Effector CD4-positive, alpha-beta T cell (primary cell): ENCODE measurements at places on chromosomes 11 and 22.

DNA sequence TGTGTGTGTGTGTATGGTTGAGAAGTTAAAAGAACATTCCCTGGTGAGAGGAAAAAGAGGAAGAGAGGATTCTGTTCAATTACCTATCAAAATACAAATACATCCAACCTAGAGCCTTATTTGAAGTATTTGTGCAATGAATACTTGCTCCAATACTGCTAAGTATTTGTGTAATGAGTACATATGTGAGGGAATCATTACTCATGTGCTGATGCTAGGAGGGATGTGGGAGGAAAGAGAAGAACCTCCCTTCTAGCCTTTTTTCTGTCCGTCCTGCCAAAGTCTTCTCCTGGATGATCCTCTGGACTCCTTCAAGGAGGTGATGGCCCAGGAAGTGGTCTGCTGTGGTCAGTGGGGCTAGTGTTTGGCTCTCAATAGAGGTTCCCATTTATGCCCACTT, 36.0 kb upstream of the ACCSL start:
- DNase-seq, result no peak

DNA sequence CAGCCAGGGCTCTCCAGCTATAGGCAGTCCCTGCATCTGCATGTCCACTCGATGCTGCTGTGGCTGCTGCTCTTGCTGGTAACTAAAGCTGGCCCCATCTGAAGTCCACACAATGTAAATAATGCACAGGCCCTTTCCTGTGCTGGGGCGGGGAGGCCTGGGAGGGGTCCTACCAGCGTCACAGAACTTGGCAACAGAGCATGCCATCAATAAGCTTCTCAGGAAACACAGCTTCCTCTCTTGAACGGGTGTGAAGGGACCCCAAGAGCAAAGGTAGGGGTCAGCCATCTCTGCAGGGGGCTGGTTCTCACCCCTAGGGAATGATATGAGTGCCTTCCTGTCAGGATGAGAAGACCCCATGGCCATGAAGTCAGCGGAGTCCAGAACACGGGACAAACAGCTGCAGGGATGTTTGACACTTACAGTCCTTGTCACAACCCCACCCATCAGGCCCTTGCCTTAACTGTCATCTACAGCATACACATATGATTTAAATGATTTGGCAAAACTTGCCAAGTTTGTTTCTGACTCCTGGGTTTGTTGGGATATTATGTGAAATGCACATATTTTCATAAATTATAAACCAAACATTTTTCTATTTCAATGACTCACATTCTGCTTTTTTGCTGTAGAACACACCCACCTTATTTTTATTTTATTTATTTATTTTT, 39.1 kb upstream of the LYVE1 start:
- DNase-seq, result no peak

DNA sequence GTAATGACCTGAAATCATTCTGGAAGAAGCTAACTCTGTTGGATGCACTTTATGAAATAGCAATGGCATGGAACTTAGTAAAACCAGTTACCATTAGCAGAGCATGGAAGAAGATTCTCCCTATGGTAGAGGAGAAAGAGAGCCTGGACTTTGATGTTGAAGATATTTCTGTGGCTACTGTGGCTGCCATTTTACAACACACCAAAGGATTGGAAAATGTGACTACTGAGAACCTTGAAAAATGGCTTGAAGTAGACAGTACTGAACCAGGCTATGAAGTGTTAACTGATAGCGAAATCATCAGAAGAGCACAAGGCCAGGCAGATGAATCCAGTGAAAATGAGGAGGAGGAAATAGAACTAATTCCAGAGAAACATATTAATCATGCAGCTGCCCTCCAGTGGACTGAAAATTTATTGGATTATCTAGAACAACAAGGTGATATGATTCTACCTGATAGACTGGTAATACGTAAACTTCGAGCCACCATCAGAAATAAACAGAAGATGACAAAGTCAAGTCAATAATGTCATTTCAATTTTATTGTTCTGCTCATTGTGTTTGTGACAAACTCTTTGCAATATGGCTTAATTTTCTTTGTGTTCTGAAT, 2.0 kb downstream of the JRKL start:
- DNase-seq, result no peak

GRCh38 chr11:82047200-82047599, 686.5 kb downstream of the FAM181B start:
- no peak for DNase-seq

DNA sequence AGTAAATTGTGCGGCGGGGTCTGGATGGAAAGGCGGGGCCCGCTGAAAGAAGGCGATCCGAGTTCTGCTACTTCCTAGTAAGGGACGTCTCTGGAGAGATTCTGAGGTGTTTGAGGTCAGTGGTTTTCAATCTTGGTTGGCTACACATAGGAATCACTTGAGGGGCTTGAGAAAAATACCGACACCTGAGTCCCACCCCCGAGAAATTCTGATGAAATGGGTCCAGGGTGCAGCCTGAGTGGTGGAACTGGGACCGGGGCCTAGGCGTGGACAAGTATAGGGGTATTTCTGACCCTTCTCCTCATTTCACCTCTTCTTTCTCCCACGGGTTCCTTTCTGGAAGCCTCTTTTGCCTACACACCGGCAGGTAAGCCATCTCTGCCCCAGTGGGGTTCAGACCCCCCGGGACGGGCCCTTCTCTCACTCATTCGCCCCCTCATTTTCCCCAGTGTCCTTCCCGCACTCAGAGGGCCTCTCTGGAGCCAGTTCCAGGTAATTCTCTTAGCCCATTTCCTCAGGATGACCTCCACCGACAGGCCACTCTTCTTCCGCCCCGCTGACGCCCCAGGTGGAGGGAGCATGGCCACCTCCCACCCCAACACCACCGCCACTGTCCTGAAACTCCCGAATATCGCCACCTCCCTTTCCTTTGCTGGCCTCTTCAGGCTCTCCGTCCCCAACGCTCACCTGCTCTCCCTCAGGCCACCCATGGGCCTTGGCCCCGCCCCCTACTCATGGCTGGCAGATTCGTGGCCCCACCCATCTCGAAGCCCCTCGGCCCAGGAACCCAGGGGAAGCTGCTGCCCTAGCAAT, 11.8 kb downstream of the ROBO3 start:
- no peak for DNase-seq

DNA sequence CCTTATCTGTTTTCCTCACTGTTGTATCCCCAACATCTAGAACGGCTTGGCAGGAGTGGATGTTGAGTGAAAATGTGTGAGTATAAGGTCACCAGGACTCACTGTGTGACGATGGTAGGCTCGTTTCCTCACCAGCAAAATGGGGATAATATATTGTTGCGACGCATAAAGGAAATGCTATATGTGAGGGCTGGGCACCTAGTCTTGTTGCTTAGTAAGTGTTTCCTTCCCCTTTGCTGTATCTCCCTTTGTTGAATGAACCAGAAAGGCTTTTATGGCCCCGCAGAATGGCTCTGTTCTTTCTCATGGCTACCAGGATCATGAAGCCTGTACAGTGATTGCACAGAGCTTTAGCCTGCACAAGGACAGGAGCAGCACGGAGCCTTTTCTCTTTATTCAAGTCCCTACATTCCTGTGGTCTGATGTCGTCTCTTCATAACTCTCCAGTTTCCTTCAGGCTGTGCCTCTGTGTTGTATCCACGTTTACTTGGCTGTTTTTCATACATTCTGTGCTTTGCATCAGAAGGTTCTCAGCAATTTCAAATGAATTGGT, 5.4 kb downstream of the TNRC6B start:
- DNase-seq, result no peak

GRCh38 chr22:22229683-22230420, 14.7 kb upstream of the VPREB1 start:
- DNase-seq, result no peak

- DNase-seq, result no peak
Measured at GRCh38 chr11:40160418-40160817, 1299.0 kb downstream of the LRRC4C start.

DNA sequence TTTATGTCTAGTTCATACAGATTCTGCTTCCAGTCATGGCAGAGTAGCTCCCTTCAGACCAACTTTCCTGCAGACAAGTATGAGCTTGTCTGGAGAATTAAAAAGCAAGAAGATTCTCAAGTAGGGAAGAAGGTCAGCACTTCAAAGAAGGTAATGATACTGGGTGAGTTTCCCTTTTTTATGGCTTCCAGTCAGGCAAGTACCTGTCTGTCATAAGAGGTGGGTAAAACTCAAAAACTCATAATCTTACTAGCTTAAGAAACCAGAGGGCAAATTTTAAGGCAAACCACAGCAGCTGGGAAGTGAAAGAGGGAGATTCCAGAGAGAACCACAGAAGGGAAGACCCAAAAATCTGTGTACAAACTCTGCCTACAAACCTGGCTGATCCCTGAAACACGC, 54.2 kb downstream of the DENND5A start:
- DNase-seq, result no peak

GRCh38 chr11:113553915-113554314, 78.7 kb upstream of the DRD2 start:
- DNase-seq, result no peak

GRCh38 chr11:74719011-74719410, 12.2 kb downstream of the CHRDL2 start:
- no peak for DNase-seq

GRCh38 chr11:70628855-70629844, 230.8 kb downstream of the CTTN start:
- DNase-seq, result no peak

DNA sequence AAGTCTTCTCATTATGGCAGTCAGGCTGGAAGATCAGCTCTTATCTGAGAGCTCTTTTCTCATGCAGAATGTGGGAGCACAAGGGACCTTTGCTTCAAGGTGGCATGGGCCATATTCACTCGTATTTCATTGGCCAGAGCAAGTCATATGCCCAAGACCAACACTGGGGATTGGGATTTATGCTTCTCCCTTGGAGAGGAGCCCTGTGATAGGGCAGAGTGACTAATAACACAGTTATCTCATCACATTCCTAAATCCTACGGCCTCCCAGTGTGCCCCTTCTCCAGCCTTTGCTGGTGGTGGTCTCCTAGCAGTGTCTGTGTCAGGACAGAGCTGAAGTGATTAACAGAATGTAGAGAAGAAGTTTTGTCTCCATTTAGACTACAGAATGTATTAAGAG, 48.6 kb downstream of the SYT9 start:
- no peak for DNase-seq

DNA sequence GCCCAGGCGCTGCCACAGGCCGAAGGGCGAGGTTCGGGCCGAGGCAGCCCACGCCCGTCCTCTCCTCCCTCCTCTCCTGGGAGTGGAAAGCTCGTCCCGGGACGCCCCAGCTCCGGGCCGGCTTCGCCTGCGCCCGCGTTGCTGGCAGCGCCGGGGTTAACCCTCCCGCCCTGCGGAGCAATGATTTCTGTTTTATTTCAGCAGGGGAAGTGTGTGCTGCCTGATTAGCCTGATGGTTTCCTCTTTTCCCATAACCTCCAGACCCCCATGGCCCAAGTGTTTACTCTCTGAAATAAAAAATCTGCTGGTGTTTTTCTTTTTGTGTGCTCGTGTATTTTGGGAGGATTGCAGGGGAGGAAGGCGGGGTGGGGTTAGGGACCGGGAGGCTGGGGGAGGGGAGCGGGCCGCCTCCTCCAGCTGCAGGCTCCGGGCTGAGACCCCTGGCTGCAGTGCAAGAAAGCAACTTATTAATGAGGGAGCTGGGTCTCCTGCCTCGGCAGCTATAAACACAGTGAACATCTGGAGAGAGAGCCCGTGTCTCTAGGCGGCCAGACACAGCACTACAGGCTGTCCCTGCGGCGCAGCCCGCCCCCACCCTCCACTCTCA, 38.6 kb downstream of the ETS1 start:
- no peak for DNase-seq

GRCh38 chr11:85590848-85591483, 36.2 kb downstream of the DLG2 start:
- no peak for DNase-seq

DNA sequence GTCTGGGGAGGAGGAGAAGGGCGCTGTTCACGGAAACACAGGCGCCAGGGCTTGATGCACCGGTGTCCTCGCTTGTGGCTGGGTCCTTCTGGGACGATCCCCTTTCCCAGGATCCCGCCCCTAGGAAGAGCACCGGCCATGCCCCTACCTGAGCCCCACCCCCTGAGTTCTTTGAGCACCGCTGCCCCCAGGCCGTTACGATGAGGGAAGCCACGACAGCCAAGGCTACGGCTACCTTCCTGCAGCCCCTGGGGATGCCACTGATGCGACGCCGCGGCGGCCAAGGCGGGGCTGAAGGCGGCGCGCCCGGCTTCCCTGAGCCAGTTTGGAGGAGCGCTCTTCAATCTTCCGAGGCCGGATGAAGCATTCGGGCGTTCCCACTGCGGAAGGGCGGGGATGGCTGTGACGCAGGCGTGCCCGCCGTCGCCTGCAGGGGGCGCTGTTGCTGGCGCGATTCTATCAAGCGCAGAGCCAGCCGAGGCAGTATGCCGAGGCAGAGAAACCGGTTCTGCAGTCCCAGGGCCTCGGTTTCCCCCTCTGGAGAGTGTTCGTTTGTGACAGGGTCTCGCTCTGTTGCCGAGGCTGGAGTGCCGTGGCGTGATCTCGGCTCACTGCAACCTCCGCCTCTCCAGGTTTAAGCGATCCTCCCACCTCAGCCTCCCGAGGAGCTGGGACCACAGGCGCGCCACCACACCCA, 9.7 kb upstream of the NEFH start:
- DNase-seq, result peak; percentile 45

DNA sequence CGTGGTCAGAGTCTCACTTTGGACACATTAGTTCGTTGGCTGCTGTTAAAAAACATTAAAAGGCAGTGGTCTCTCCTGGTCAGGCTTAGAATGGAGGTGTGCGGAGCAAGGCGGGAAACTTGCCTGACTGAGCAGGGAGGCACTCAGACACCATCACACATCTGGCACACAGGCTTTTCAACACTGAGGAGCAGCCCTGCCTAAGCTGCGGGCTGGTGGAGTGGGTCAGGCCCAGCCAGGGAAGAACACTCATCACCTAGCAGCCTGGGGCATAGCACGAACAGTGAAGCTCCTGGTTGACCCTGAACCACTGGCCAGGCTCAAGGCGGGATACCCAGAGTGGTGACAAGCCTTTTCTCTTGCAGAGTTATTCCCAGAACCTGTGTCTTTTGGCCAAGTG, 4.2 kb downstream of the KAT5 start:
- no peak for DNase-seq

DNA sequence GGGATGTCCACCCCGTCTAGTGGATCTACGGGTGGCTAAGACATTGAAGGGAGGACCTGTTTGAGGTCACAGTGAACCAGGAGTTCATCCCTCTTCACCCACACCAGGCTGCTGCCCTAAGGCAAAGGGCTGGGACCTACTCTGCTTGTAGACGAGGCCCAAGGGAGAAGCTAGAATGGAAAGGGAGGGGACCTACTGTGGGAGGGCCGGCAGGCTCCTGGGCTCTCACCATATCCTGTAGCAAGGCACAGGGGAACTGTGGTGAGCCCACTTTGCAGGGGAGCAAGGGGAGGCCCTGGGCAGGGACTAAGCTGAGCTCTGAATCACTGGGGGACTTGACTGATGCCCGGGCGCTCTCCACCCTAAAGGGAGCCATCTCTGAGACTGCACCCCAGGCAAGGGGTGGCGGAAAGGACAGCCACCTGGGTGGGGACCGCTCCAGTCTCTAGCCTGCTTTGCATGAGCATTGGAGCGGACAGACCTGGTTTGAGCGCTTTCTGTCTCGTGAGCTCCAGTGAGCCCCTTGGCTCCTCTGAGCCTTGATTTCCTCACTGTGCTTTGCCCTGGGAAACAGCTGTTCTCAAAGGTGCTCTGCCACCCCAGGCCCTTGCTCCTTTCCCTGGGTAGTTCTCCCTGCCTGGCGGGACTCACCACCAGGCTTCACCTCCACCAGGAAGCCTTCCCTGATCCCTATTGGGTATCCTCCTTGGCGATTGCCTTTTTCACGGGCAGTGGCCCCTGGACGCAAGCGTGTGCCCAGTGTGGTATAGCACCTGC, 24.2 kb downstream of the PARVG start:
- no peak for DNase-seq

GRCh38 chr22:24230911-24231656, 13.8 kb downstream of the GGT5 start:
- DNase-seq, result peak; percentile 49

GRCh38 chr11:107446822-107447431, 10.7 kb downstream of the CWF19L2 start:
- DNase-seq, result no peak
